ENCODE measurements at places on chromosomes 7 and 10.

DNA sequence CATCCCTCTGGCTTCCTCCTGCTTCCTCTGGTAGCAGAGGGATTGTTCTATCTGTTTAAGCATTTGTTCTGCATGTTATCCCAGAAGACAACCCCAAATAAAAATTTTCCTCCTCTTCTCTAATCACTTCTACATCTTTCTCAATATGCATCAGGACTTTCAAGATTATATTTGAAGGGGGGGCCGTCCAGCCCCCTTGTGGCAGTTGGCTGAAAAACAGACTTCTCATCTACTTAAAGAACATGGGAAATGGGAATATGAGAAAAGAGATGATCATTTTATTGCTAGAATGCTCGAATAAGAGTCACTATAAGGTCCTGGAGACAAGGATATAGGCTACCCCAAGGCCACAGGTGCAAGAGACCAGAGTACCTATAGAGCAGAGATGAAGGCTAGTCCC, 466.0 kb downstream of the REEP3 start:
- DNase-seq: no peak

GRCh38 chr10:94174838-94175237, 181.1 kb downstream of the PLCE1 start:
- no peak for DNase-seq

- peak; percentile 52 for DNase-seq
Measured at GRCh38 chr10:32417911-32418547, 27.9 kb upstream of the CCDC7 start.

GRCh38 chr7:106062006-106062405, 50.1 kb downstream of the SYPL1 start:
- DNase-seq: no peak

GRCh38 chr10:78000956-78001472, 28.3 kb downstream of the POLR3A start:
- no peak for DNase-seq

- no peak for DNase-seq
Measured at GRCh38 chr7:88276605-88277153, 30.0 kb downstream of the STEAP4 start.

GRCh38 chr7:47581438-47581803, 490 bp downstream of the TNS3 start:
- DNase-seq: no peak

GRCh38 chr7:99379043-99379577, 4.6 kb downstream of the ARPC1B start:
- peak; percentile 80 for DNase-seq

DNA sequence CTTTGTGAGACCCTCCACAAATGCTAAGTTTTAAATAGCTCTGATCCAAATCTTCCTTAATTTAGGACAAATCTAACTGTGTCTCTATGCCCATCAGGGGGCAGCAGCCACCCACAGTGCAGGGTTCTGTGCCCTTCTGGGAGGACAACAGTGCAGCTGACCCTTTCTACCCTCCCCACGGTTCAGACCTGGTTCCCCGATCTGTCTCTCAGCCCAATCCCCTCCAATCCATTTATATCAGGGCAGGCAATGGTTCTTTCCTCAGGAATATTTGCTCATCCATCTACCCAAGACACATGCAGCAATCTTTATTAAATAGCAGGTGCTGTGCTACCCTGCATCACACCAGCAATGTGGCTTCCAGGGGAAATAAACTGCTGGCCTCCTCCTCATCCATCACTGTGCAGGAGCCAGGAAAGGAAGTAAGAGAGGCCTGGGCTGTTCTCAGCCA, 4.0 kb upstream of the RBM28 start:
- no peak for DNase-seq

DNA sequence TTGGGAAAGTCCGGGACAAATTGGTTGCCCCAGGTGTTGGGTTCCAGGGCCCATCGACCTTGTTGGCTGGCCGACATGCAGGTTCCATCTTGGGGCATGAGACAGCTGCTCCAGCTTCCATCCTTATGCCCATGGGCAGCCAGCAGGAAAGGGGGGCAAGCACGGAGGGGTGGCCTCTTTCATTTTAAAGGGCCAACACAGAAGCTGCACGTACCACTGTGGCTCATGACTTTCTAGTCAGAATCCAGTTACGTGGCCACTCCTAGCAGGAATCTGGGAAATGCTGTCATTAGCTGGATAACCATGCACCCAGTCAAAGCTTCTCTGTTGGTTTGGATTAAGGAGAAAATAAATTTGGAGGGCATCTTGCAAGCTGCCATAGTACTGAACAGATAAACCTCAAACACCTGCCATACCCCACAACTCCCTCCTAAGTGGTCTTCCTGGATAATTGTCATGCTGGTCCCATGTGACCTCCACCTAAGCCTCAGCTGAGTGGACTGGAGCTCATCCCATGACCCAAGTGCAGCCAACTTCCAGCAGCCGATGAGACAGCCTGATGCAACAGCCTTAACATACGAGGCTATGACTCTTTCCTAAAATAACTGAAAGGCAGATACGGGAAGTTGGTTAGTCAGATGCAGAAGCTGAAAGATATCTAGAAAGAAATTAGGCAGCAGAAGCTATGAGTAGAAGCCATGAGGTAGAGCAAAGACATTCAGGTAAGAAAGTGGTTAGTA, 21.4 kb upstream of the GSDME start:
- DNase-seq: no peak

- DNase-seq: peak; percentile 27
Measured at GRCh38 chr7:110224643-110225042, 866.3 kb upstream of the LRRN3 start.

GRCh38 chr10:8298896-8299570, 244.5 kb downstream of the GATA3 start:
- no peak for DNase-seq

GRCh38 chr7:38367301-38367890, 94.0 kb upstream of the TARP start:
- DNase-seq: no peak

- no peak for DNase-seq
Measured at GRCh38 chr7:13057462-13058200, 370.2 kb downstream of the ARL4A start.

DNA sequence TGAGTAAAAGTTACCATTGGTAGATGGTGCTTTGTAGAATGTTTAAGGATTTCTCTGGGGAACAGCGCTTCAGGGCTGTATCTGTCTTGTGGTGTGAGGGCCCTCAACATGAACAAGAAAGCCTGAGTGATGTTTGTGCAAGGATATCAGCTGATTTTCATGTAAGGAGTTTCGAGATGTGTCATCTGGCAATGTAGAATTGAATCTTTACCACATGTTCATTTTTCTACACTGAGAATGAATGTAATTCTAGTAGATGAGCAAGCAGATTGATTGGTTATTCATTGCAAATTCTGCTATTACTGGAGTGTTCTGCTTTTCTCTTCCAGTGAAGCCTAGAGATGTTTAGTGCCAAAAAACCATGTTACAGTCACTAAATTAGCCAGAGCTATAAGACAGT, 87.7 kb downstream of the ST7 start:
- peak; percentile 50 for DNase-seq

DNA sequence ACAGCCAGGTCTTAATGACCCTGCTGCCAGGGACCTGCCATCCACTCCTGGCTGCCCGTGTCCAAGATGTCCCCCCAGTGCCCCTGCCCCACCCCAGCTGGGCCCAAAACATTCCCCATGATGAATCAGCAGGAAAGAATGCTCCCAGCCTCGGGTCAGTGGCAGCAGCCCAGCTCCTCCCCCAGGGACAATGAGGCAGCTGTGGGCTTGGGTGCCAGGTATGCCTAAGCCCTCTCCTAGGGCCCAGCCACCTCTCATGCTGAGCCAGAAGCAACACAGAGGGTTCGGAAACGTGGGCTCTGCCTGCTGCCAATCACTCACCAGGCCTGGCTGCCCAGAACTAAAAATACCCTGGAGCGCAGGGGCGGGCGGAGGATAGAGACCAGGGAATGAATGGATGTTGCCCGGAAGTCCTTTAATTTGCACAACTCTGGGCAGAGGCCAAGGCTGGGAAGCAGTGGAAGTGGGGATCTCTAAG, 1.5 kb upstream of the LOXL4 start:
- peak; percentile 37 for DNase-seq

GRCh38 chr10:122190176-122190943, 80.7 kb upstream of the BTBD16 start:
- no peak for DNase-seq

DNA sequence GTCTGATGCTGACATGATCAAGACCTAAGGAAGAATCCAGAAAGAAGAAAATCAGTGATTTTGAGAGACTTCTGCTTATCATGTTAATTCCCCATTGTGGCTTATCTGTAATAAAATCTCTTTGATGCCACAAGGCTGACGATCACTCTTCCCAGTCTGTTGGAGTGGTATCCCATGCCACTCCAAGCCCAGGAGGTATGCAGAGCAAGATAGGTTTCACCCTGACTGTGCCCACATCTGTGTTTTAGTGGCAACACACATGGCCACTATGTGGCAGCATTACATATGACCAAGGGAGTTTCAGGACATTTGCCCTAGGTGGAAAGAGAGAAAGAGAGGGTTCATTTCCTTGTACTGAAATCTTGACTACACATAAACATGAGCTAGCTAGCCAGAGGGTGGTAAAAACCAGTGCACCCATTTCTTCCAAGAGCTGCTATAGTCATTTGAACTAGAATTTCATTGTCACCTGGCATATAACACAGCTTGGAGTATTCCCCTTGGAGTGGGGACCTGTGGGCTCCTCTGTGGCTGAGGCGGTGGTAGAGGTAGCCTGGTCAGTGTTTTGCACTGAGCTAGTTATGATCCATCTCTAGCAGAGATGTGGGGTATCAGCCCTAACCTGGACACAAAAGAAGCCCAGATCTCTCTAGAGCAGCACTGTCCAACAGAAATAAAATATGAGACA, 20.8 kb downstream of the LAMB4 start:
- DNase-seq: no peak

GRCh38 chr7:113368256-113368655, 249.9 kb upstream of the SMIM30 start:
- no peak for DNase-seq

- DNase-seq: no peak
Measured at GRCh38 chr7:44959433-44959951, 19.3 kb downstream of the MYO1G start.

- peak; percentile 83 for DNase-seq
Measured at GRCh38 chr7:41880107-41880506, 177.2 kb upstream of the INHBA start.

DNA sequence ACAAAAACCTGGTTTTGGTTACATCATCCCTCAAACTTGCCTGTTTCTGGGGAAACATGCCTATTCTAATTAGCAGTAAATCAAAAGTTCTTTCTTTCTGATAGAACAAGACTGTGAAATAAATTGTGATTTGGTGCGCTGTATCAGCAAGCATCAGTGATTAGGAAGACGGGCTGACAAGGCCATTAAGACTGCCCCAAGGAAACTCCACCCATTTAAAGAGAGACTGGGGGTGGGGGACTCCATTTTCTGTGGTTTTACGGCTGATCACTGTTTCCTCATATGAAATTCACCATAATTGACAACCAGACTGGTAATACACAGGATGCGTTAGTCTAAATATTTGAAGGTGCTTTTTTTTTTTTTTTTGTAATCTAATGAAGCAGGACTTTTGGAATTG, 68.7 kb downstream of the MBL2 start:
- no peak for DNase-seq

DNA sequence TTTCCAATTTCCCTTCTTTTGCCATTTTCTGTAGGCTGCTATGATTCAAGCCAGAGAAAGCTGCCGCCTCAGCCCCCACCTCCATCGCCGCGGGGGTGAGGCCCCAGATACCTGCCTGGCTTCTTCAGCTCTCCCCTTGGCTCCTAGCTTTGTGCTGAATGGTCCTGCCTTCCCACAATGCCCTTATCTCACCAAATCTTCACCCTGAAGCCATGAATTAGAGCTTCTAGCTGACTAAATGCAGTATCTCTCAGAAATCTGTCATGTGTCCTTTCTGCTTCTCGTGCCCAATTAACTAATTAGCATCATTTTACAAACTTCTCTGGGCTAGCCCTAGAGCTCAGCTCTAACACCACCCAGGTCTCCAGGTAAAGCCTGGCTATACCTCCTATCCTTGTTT, 32.2 kb upstream of the GPNMB start:
- DNase-seq: no peak

- DNase-seq: no peak
Measured at GRCh38 chr7:35263396-35263795, 9.5 kb upstream of the TBX20 start.

GRCh38 chr7:136275794-136276193, 298.6 kb upstream of the MTPN start:
- DNase-seq: no peak

GRCh38 chr7:18305866-18306265, 189.7 kb upstream of the HDAC9 start:
- DNase-seq: no peak

DNA sequence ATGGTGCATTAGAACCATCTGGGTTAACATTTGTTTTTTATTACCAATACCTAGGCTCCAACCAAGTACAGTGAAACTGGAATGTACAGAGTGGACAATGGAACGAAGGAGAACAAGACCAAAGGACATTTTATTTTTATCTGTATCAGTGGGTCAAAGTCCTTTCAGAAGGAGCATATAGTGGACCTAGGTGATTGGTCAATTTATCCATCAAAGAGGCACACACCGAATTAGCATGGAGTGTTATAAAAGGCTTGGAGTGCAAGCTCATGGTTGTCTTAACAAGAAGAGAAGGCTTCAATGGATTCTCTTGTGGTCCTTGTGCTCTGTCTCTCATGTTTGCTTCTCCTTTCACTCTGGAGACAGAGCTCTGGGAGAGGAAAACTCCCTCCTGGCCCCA, at the start of gene CYP2C9:
Gene CYP2C9 (plus strand): TSS at position 276 of the 400 bp plus-strand sequence. CDS start 25 bp downstream, at position 301.
- DNase-seq: no peak

GRCh38 chr10:132075909-132076577, 10.3 kb downstream of the JAKMIP3 start:
- no peak for DNase-seq

- no peak for DNase-seq
Measured at GRCh38 chr10:77911535-77912123, 14.9 kb downstream of the DLG5 start.

DNA sequence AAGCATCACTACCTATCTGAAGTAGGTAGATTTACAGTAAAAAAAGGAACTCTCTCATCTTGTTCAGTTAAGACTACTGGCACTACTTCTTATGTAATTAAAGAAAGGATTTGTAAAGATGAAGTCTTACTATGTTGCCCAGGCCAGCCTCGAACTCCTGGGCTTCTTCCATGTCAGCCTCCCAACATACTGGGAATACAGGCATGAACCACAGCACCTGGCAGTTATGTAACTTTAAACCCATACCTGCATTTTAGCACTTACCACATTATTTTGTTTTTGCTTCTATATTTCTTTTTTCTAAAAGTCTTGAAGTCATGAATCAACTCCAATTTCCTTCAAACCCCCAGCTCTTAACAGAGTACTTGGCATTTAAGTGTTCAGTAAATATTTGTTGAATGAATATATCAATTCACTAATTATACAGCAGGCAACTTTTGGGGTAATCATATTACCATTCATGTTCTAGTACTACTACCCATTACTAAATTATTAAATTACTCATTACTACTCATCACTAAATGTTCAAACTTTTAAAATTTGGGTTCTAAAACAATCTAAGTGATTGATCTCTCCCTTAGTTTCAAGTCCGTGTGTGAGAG, 31.6 kb upstream of the CCDC71L start:
- no peak for DNase-seq

DNA sequence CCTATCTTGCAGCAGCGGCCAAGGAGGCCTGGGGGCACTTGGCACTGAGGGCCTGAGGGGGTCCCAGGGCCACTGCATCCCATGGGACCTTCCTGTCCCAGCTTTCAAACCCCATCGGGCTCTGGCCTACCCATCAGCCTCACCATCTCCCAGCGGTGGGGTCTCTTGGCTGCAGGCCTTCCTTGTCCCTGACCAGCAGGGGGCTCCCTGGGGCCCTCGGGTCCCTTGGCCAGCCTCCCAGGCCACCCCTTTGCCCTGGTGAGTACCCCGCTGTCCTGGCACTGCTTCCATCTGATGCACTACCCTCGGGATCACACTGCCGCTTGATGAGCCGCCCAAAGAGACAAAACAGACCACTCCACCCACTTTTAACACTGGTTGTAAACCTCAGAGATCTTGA, 43.5 kb downstream of the YKT6 start:
- DNase-seq: no peak
